ENCODE measurements at places on chromosomes 2 and 18.

- no peak for DNase-seq
- H3K36me3 ChIP-seq: no peaks in the 10 kb centered on the region
- H3K4me3 ChIP-seq: no peak overlapping the region
- no peak overlapping the region for H3K27ac ChIP-seq
- peaks cover 13% of the 10 kb centered on the region for H3K4me1 ChIP-seq
Observed at GRCh38 chr2:110731064-110731463, 1.3 kb upstream of the ACOXL start.

GRCh38 chr18:5998166-5998881 lies 103.0 kb upstream of the TMEM200C start:
- H3K4me3 ChIP-seq: no peak overlapping the region
- no peak overlapping the region for H3K27ac ChIP-seq
- no peaks in the 10 kb centered on the region for H3K4me1 ChIP-seq
- H3K27me3 ChIP-seq: no peaks in the 10 kb centered on the region

GRCh38 chr2:175430236-175430635 lies 248.7 kb upstream of the ATP5MC3 start:
- no peaks in the 10 kb centered on the region for H3K27me3 ChIP-seq
- H3K4me1 ChIP-seq: no peaks in the 10 kb centered on the region
- no peak for DNase-seq
- H3K36me3 ChIP-seq: no peaks in the 10 kb centered on the region
- H3K4me3 ChIP-seq: no peak overlapping the region

DNA sequence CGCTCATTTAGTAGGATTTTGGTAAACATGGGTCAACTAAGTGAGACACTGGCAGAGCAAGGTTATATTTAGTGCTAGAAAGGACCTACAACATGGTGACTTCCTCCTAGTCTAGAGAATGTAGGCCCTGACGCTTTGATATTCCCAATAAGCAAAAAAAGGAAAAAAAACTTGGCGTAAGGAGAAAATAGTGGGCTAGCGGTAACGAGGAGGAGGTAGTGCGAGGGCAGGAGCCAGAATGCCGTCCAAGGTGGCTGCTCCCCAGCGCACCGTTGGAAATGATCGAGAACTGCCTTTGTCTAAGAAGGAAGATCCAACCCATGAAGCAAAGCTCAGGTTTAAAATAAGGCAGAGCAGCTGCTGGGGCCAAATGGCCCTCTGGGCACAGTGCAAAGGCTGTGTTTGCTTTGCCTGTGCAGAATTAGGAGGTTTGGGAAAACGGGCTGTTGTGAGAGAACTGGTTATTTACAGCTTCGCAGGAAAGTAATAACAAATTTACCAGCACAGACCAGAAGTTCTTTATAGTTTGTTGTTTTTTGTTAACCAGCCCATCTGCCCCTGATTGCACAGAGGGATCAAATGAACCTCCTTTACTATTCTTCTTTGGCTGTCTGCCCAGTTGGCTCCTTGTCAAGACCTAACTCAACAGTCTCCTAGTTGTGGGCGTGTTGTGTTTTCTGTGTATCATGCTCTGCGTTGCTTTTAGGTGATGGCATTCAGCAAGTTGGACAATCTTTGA lies 86.6 kb downstream of the ITGB1BP1 start:
- H3K36me3 ChIP-seq: no peaks in the 10 kb centered on the region
- H3K27ac ChIP-seq: no peak overlapping the region
- DNase-seq: no peak
- no peak overlapping the region for H3K4me3 ChIP-seq
- H3K4me1 ChIP-seq: peaks cover 2% of the 10 kb centered on the region
- H3K27me3 ChIP-seq: peaks cover 5% of the 10 kb centered on the region

GRCh38 chr2:136891100-136891499 lies 125.8 kb downstream of the THSD7B start:
- no peaks in the 10 kb centered on the region for H3K36me3 ChIP-seq
- H3K27me3 ChIP-seq: no peaks in the 10 kb centered on the region
- H3K4me1 ChIP-seq: no peaks in the 10 kb centered on the region
- no peak overlapping the region for H3K27ac ChIP-seq
- H3K4me3 ChIP-seq: no peak overlapping the region

GRCh38 chr2:195574312-195574711 lies 82.7 kb upstream of the SLC39A10 start:
- no peak overlapping the region for H3K27ac ChIP-seq
- DNase-seq: no peak
- peaks cover 28% of the 10 kb centered on the region for H3K36me3 ChIP-seq
- H3K4me1 ChIP-seq: peaks cover 72% of the 10 kb centered on the region
- H3K27me3 ChIP-seq: no peaks in the 10 kb centered on the region

DNA sequence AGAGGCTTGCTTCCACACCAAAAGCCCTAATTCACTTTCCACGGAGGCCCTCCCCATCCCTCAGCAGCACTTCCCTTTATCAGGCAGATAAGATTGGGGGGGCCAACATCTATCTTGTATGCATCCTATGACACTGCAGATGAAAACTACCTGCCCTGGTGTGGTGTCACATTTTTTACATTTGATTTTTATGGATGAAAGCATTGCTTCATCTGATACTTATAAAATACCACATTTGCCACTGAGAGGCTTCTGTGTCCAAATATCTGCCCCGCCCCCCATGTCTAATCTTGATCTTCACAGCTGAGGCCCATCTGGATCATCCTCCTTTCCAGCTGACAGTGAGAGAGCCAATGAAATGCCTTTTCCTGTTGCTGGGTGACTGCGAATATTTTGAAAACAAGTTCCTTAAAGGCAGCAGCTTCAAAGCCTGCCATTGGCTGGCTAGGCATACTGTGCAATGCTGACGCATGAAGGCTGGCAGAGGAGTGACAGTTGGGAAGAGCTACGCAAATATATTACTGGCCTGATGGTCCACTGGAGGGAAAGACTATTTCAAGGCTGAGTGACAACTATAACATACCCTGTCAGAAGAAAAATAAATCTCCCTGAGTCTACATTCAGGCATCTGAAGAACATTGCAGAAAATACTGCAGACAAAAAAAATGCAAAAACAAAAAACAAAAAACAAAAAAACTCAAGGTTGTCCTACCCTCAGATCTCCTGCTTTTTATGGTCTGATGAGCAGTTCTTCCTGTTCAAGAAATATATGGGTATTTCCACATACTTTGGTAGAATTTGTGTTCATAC lies 318.7 kb downstream of the PDE11A start:
- H3K36me3 ChIP-seq: no peaks in the 10 kb centered on the region
- H3K27me3 ChIP-seq: peaks cover 13% of the 10 kb centered on the region
- no peak overlapping the region for H3K27ac ChIP-seq
- no peak for DNase-seq
- no peaks in the 10 kb centered on the region for H3K4me1 ChIP-seq

GRCh38 chr18:5710235-5710634 lies 166.4 kb upstream of the EPB41L3 start:
- H3K27ac ChIP-seq: no peak overlapping the region
- H3K36me3 ChIP-seq: no peaks in the 10 kb centered on the region
- no peaks in the 10 kb centered on the region for H3K27me3 ChIP-seq
- no peak for DNase-seq
- no peaks in the 10 kb centered on the region for H3K4me1 ChIP-seq
- H3K4me3 ChIP-seq: no peak overlapping the region

- peaks cover 22% of the 10 kb centered on the region for H3K27me3 ChIP-seq
- H3K27ac ChIP-seq: no peak overlapping the region
- peaks cover 24% of the 10 kb centered on the region for H3K4me1 ChIP-seq
- no peak overlapping the region for H3K4me3 ChIP-seq
Observed at GRCh38 chr2:20052861-20053281, 1.4 kb upstream of the LAPTM4A start.

DNA sequence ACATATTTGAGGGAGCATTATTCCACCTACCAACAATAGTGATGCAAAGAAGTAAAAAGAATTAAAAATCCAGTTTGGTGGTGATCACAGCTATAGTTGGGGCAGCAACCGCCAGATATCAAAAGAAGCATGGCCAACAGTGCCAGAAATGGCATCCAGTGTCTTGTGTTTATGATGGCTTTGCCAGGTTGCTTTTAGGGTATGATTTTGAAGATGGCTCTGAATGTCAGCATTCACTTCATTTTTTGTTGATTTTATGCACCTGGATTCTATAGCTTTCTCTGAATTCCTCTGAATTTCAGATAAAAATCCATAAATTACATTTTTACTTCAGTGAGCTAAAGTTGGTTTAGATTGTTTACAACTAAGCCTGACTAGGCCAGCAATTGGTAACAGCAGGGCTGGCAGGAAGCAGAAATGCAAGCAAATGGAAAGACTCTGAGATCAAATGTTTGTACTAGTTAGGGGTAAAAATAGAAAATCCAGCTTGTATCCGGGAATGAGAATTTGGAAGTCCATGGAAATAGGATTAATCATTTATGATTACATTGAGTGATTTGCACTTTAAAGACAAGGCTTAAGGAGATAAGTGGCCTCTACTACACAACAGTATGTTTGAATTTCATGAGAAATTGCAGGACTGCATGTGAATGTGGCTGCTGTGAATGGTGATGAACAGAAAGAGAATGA lies 40.4 kb downstream of the COL3A1 start:
- H3K36me3 ChIP-seq: no peaks in the 10 kb centered on the region
- H3K27me3 ChIP-seq: no peaks in the 10 kb centered on the region
- H3K4me3 ChIP-seq: no peak overlapping the region

DNA sequence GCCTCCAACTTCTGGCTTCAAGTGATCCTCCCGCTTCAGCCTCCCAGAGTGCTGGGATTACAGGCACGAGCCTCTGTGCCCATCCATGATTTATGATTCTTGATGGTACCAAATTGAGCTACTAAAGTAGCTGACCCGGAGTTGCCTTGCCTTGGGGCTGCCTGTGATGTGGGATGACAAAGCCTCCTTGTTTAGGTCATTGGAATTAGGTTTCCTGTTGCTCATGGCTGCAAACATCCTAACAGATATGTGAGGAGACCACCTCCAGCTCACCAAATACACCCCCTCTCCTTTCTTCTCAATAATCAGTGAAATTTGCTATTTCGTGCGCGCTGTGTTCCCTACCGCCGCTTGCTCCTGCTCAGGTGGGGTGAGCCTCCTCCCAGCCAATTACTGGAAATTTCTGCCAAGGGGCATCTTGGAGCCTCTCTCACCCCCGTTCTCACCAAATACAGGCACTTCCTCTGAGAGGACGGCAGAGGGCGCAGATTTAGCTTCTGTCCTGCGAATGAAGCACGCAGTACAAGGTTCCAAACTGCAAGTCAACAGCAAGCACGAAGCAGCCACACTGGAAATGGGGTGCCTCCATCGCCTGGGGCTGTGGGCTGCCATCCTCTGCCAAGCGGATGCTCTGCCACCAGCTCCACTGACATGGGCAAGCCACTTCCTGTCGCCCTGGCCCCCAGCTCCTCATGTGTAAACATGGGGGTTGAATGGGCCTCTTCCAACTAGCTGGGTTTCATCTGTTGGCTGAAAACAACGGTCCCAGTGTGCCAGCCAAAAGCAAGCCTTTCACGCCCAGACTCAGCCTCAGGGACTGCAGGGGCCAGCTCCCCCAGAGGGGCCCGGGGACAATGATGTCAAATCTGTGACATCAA lies 71.7 kb downstream of the NCAPH start:
- no peaks in the 10 kb centered on the region for H3K36me3 ChIP-seq
- H3K4me1 ChIP-seq: peaks cover 24% of the 10 kb centered on the region
- DNase-seq: peak; percentile 82
- H3K4me3 ChIP-seq: peak overlapping the region; percentile 57
- H3K27ac ChIP-seq: peak overlapping the region; percentile 86

- no peaks in the 10 kb centered on the region for H3K36me3 ChIP-seq
- H3K27ac ChIP-seq: no peak overlapping the region
- no peak overlapping the region for H3K4me3 ChIP-seq
- peaks cover 30% of the 10 kb centered on the region for H3K27me3 ChIP-seq
Observed at GRCh38 chr18:44909191-44909719, 228.6 kb downstream of the SETBP1 start.

GRCh38 chr2:38301969-38302702 lies 74.9 kb downstream of the ATL2 start:
- H3K36me3 ChIP-seq: peaks cover 57% of the 10 kb centered on the region
- no peak overlapping the region for H3K4me3 ChIP-seq
- no peaks in the 10 kb centered on the region for H3K27me3 ChIP-seq
- DNase-seq: no peak
- peak overlapping the region; percentile 10 for H3K27ac ChIP-seq

GRCh38 chr2:26901326-26902183 lies 53.6 kb downstream of the DPYSL5 start:
- no peak for DNase-seq
- no peaks in the 10 kb centered on the region for H3K4me1 ChIP-seq
- peaks cover 4% of the 10 kb centered on the region for H3K27me3 ChIP-seq

DNA sequence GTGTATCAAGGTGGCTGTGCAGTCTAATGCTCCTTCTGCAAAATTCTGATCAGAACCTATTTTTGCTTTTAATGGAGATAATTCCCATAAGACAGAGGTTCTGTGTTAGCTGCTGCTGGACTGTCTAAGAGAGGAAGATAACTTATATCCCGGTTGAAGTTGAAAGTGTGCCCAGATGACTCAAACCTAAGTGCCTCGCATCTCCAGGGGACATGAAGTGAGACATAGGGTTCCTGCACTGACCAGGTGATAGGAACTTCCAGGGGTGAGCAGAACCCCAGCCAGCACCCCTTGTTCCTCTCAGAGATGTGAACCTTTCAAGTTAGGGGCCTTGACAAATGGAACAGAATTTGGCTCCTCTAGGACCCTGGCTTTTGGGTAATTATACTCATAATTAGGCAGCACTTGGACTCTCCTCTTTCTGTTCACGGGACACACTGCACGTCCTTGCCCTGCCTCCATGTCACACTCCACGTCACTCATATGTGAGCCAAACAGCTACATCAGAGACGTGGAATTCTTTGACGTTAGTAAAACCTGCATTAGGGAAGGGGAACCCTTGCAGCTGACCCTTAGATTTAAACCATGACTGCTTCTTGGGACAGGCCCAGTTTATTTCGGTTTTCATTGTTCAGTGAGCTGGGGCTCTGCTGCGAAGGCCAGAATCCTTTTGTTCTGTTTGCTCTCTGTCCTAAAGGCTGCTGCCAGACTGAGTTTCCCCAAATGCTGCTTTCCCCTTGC lies 104.5 kb upstream of the ALPP start:
- peak overlapping the region; percentile 4 for H3K27ac ChIP-seq
- no peaks in the 10 kb centered on the region for H3K27me3 ChIP-seq
- peaks cover 6% of the 10 kb centered on the region for H3K4me1 ChIP-seq
- H3K36me3 ChIP-seq: no peaks in the 10 kb centered on the region
- DNase-seq: no peak

DNA sequence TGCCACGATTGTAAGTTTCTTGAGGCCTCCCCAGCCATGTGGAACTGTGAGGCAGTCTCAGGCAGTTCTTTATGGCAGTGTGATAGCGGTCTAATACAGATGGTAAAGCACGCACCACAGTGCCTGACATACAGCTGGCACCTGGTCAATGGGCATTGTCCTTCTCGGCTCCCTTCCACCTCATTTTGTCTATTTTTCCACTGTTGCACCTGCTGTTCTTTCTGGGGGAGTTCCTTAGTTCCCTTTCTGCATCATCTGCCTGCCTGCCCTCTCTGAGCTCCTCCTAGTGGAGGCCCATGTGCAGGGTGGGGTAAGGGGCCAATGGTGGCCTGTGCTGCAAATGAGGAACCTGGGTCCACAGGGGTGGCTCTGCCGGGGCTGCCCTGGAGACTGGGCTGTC lies 157.6 kb downstream of the LPIN1 start:
- H3K36me3 ChIP-seq: no peaks in the 10 kb centered on the region
- no peaks in the 10 kb centered on the region for H3K4me1 ChIP-seq
- no peaks in the 10 kb centered on the region for H3K27me3 ChIP-seq
- H3K27ac ChIP-seq: no peak overlapping the region

- H3K4me3 ChIP-seq: no peak overlapping the region
- no peaks in the 10 kb centered on the region for H3K4me1 ChIP-seq
- no peaks in the 10 kb centered on the region for H3K36me3 ChIP-seq
Observed at GRCh38 chr18:77765468-77765867, 515.8 kb downstream of the GALR1 start.

Data from activated CD8-positive, alpha-beta T cell treated with anti-CD3 and anti-CD28 coated beads, Interleukin-2, amount 10 ng/mL, durations not matched to agents 7 days and 5 days (primary cell).